Right atrium auricular region (tissue), 2 donors: ENCODE measurements at places on chromosomes 3 and 15. TPM values are rescaled to one million over a fixed set of nuclear protein-coding genes. Genes with fewer than 3 reads are reported as not detected.

Gene RGMA
- total RNA-seq, result 7.2 TPM

Gene NTRK3
- 1.5 TPM for total RNA-seq

Gene GXYLT2
- total RNA-seq, result 31.7 TPM

Gene DUOXA1
- 2.7 TPM for total RNA-seq

Gene OSTN
- total RNA-seq, result not detected

Gene SPATA12
- total RNA-seq, result not detected

Gene ZBTB47
- total RNA-seq, result 92.4 TPM

Gene IL20RB
- total RNA-seq, result not detected

Gene WDR76
- 1.7 TPM for total RNA-seq

Gene CPEB1
- 3.3 TPM for total RNA-seq

Gene PLXNB1
- 73.0 TPM for total RNA-seq

Gene IL5RA
- total RNA-seq, result 2.6 TPM

Gene VGLL3
- total RNA-seq, result 32.4 TPM

Gene SHC4
- 4.9 TPM for total RNA-seq

Gene ESYT3
- total RNA-seq, result 1.6 TPM

Gene CDC25A
- 0.24 TPM for total RNA-seq

Gene CCR1
- total RNA-seq, result 1.2 TPM

Gene RUBCN
- 32.3 TPM for total RNA-seq

Gene TEX55
- not detected for total RNA-seq

Gene CLDN18
- total RNA-seq, result 0.12 TPM

Gene AP3B2
- total RNA-seq, result not detected

Gene LRRIQ4
- total RNA-seq, result not detected

Gene HRG
- not detected for total RNA-seq

Gene SLC12A1
- total RNA-seq, result not detected

Gene HOMER2
- total RNA-seq, result 18.3 TPM

Gene RNU5B-1
- not detected for total RNA-seq

Gene SLC15A2
- total RNA-seq, result 1.7 TPM

Gene MUSTN1
- 43.8 TPM for total RNA-seq

Gene CDHR4
- total RNA-seq, result 0.20 TPM

Gene EXD1
- not detected for total RNA-seq

Gene SELENOT
- total RNA-seq, result 137 TPM

Gene RTF1
- 21.4 TPM for total RNA-seq

Gene FBLN2
- total RNA-seq, result 122 TPM
